ENCODE measurements at places on chromosomes 5 and 9.

- DNase-seq = peak; percentile 6
Measured at GRCh38 chr5:94932259-94932658, 313.8 kb downstream of the SLF1 start.

GRCh38 chr9:90909747-90910283, 108.2 kb downstream of the SYK start:
- DNase-seq = no peak

DNA sequence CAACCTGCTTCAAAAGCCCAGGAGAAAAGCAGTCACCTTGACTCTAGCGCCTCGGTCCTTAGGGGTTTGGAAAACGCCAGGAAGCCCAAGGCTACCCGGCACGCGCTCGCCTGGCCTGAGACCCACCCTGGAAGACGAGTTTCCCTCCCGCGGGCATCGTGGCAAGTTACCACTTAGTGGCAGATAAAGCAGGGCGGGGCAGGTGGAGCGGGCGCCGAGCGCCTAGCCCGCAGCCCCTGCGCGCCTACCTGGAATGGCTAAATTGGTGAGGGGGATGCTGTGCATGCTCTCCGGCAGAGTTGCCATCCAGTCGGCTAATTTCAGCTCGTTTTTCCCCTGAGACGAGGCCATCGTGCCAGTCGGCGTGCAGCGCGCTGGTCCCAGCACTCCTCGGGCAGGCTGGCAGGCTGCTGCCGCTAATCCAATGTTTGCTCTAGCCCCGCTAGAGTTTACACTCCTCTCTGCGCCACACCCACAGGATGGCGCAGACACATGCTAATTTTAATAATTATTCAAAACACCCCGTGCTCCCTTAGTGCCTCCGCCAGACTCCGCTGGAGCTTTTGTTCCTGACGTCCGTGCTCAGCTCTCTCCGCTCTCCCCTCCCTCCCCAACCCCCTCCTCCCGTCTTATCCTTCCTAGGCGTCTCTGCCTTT, at the start of gene PLCXD3:
TSS of gene PLCXD3 (minus strand) at position 426 of the 656 bp plus-strand sequence. CDS start at position 351, 75 bp downstream.
- peak; percentile 34 for DNase-seq

DNA sequence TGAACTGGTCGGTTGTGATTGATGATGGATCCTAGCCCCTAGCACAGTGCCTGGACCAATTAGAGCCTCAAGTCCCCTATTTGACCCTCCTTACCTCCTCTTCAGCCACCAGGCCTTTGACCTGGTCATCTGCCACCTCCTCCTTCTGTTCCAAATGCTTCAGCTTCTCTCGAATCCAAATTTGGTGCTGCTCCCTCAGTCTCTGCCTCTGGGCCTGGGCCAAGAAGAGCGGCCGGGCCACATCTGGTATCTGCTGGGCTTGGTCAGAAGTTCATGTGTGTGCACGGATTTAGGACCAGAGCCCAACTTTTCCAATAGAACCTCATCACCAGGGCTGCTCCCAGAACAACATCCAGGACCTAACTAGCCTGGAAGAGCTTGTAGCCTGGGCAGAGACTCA, 6.5 kb downstream of the SLC35A4 start:
- DNase-seq = no peak

DNA sequence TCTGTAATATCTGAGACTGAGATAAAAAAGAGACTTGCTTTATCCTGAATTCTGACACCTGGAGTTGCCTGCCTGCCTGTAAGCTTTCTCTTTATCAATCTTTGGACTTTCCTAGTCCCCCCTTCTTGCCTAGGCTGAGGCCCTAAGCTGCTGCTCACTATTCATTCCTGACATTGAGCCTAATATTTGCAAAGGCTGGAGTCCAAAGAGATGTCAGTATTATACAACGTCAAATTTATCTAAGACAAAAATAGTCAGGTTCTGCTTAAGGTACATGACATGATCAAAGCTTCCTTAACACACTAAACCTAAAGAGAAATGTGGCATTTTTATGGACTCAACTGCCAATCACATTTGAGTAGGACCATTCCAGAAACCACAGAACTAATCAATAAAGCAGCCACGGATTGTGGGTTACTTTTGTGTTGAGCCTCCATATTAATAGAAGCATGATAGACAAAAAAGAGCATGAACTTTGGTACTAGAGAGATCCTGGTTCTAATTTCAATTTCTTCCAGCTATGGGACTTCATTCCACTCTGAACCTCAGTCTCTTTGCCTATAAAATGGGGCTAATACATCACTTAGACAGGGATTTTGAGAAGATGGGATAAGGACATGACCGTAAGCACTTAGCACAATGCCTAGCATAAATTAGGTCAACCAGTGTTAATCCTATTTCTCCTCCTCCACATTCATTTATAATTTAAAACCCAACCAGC, 56.1 kb downstream of the IL33 start:
- DNase-seq = no peak

DNA sequence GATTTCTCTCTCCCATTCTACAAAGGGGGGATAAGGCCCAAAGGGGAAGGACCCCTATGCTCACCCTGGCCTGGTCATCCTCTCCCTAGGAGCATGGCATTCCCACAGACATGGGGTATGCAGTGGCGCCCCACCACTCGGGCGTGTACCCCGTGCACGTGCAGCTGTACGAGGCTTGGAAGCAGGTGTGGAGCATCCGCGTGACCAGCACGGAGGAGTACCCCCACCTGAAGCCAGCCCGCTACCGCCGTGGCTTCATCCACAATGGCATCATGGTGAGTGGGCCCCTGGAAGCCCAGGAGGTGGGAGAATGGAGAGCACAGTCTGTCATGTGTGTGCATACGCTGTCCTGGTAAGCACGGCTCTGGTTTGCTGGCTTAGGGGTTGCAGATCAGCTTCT, 27.7 kb downstream of the NDST1 start:
- DNase-seq = no peak

DNA sequence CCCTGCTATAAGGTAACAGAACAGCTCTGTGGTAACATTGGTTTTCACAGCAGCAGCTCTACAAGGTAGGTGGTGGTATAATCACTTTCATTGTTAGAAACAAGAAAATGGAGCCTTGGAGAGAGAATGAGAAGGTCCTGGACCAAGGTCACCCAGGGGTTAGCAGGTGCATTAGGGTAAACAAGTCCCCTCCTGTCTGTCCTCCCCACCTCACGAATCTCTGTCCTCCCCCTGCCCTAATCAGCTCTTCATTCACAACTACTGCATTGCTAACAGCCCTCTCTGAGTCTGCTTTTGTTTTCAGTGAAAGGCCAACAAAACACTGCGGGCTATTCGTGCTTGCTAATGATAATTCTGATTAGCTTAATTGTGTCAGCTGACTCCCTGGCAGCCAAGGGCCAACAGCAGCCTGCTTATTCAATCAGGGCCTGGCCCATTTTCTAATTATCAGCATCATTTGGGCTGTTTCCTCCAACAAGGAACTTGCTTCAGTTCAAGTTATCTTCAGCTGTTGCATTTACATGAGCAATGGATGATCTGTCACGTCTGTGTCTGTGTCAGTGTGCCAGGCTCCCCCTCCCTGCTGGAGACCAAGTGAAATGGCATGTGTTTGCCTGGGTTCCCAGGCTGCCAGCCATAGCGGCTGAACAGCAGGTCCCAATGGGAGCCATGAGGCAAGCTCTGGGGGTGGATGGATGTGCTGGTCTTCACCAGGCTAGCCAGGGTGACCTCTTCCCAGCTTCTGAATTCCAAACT, 56.7 kb upstream of the EQTN start:
- DNase-seq = peak; percentile 23

- no peak for DNase-seq
Measured at GRCh38 chr9:79689576-79689975, 117.8 kb downstream of the TLE4 start.

DNA sequence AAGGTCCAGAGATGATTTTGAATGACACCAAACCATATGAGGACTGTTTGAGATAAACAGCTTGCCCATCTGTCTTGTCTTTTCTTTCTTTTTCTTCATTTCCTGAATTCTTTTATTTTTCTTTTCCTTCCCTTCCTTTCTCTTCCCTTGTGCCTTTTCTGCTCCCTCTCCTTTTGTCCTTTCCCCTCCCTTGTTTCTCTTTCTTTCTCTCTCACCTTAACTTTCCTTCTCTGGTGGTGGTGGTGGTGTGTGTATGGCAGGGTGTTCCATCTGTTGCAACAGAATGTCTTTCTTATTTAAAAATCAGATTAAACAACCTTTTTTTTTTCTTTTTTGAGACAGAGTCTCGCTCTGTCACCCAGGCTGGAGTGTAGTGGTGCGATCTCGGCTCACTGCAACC, 3.8 kb upstream of the PDCL start:
- no peak for DNase-seq

DNA sequence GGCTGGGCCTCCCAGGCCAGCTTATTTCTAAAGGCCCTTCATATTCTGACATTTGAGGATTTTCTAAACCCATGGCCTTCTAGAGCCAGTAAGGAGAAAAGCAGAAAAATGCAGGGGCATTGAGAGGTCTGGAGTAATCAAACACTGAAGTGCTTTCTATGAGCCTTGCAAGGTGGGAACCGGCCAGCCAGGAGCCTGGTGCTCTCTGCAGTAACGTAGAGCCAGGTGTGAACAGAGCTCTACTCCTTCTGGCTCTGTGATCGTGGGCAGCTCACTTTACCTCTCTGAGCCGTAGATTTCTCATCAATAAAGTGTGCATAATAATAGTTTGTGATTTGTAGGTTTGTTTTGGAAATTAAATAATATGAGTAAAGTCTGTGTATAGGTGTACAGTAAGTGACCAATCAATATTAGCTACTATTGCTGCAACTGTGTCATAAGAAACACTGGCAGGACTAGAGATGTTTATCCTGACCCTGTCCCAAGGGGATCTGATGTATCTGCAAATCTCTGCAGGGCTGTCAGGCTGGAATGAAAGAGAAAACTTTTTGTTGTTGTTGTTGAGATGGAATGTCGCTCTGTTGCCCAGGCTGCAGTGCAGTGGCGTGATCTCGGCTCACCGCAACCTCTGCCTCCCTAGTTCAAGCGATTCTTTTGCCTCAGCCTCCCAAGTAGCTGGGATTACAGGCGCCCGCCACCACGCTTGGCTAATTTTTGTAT, 2.7 kb downstream of the SYNPO start:
- DNase-seq = no peak
